Stimulated activated CD8-positive, alpha-beta memory T cell treated with anti-CD3 and anti-CD28 coated beads, Interleukin-4, amount 100 ng/mL, for 24 hours (primary cell): ENCODE measurements at places on chromosomes 3 and 15.

DNA sequence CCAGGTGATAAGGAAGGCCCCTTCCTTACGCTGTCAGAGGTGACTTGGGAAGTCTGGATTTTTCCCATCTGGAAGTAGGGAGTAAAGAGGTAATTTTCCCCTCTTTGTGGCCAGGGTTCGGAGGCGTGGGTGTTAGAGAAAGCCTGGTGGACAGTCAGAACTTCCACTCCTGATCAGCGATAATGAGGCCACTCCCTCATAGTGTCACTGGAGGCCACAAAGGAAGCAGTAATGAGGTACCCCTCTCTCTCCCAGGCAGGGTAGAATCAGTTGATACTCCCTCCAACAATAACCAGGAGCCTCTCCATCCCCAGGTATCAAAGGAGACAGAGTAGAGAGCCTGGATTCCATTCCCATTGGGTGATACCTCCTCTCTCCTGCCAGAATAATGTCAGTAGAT lies 30.0 kb downstream of the AP4E1 start:
- no peak for DNase-seq

GRCh38 chr3:110139821-110140220 lies 802.5 kb upstream of the DPPA4 start:
- DNase-seq, result no peak

DNA sequence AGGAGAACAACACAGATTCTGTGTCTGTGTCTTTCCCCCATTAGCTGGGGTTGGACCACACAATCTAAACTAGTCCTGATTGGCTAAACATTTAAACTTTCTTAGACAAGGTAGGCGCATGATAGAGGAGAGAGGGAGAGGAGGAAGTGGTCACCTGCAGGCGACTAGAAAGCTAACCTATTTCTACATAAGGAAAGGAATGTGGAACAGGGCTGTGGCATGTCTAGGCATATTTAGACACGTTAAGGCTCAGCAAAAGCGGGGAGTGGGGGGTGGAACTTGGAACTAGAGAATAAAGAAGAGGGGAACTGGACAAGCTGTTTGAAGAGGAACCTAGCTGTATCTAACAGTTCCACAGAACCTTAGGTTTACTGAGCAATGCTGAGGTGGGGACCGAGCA lies 12.8 kb downstream of the LRRC28 start:
- DNase-seq, result no peak

- no peak for DNase-seq
Observed at GRCh38 chr3:7793786-7794185, 707.8 kb upstream of the LMCD1 start.

DNA sequence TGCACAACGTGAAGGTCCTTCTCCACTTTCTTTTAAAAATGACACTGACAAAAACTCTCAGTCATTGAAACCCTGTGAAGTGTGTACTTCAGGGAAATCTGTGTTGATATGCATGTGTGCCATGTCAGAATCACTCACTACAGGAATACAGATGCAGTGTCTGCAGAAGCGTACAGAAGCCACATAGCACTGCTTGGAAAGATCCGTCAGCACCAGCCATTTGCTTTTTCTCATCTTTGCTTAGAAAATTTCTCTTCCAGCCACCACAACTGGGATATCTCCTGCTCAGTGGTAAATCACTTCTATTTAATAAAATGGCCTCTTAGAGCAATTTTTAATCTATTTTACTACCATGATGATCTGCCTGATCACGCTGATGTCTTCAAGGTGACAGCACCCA lies 91.3 kb upstream of the ARHGEF26 start:
- DNase-seq, result no peak

DNA sequence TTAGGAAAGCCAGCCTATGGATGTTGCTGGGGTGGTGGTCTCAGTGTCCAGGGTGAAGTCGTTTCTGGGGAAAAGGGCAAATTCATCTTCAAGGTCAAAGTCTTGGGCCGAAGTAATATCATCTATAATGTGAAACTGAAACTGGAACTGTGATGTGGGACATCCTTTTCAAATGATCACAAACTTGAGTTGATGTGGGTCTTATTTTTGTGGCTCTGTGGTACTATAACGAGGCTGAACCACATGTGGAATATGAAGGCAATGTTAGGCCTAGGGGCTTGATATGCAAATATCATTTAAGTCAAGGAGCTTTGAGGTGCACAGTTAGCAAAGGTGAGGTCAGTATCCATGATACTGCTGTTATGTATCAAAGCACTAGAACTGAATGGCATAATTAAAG lies 1.5 kb upstream of the CD200R1L start:
- DNase-seq, result no peak

DNA sequence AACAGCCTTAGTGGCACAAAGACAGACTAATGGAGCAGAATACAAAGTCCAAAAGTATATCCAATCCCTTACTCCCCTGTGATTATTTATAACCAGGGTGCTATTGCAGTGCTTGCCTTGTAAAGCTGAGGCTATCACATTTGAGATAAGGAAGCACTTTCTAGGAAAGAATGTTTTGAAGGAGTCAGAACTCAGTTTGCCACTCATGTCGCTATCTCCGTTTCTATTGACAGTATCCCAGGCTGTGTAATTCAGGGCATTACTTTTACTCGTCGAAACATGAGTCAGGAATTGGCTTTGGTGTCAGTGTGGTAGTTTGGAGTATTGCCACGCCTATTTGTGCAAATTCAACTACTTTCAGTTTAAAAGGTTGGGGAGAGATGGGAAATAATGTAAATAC lies 78.4 kb downstream of the FBXL2 start:
- no peak for DNase-seq

GRCh38 chr3:196124608-196125007 lies 42.7 kb upstream of the TFRC start:
- no peak for DNase-seq

DNA sequence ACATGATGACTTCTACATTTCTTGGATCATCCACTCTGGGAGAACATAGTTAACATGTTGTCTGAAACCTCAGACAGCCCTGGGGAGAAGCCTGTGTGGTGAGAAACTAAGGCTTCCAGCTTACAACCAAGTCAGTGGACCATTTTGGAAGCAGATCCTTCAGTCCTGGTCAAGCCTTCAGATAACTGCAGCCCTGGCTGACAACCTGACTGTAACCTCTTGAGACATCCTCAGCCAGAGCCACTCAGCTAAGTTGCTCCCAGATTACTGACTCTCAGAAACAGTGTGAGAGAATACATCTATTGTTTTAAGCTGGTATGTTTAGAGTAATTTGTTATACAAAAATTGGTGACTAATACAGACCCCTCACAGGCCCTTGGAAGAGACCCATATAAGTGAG lies 50.9 kb upstream of the KPNA4 start:
- DNase-seq, result no peak

DNA sequence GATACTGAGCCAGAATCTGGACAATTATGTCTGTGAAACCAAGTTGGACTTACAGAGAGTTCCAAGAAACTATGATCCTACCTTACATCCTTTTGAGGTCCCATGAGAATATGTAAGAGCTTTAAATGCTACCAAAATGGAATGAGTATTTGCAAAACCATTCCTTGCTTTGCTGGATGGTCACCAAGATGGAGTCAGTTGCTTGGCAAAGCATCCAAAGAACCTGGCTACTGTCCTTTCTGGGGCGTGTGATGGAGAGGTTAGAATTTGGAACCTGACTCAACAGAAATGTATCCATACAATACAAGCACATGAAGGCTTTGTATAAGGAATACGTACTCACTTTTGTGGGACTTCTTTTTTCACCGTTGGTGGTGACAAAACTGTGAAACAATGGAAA lies 36.2 kb downstream of the AP4E1 start:
- no peak for DNase-seq

GRCh38 chr3:171195686-171196085 lies 169.2 kb upstream of the SLC2A2 start:
- DNase-seq, result no peak

- DNase-seq, result no peak
Observed at GRCh38 chr15:79089331-79089889, 1.2 kb downstream of the RASGRF1 start.

- DNase-seq, result no peak
Observed at GRCh38 chr15:33982516-33982915, 14.2 kb downstream of the CHRM5 start.

DNA sequence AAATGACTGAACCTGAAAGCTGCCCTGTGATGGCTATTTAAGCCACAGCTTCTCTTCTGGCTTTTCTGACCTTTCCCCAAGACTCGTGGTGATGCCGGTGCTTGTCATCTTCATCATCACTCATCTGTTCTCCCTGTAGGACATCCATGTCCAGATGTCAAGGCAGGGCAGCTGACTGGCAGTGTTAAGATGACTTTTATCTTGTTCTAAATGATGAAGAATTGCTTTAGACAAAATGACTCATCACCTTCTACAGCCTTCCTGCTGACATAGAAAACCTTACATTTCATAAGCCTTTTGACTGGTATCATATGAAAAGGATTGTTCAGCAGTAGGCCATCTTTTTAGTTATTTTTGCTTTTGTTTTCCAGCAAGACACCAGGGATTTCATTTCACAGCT lies 67.0 kb upstream of the GPR149 start:
- no peak for DNase-seq

DNA sequence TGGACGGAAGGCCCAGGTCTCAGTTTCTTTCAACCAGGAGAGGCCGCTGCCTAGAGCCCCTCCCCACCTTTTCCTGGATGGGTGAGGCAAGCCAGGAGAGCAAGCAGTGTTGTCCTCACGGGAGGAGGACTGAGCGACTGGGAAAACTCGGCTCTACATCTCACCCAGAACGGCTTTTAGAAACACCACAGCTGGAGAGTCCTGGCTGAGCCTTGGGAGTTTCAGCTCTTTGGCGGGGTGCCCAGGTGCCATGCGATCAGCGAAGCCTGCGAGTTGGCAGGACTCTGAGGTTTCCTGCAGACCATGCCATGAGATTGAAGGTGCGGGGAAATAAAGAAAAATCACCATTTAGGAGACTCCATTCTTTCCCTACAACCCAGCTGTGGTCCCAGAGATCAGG lies 26.0 kb downstream of the PPCDC start:
- no peak for DNase-seq

DNA sequence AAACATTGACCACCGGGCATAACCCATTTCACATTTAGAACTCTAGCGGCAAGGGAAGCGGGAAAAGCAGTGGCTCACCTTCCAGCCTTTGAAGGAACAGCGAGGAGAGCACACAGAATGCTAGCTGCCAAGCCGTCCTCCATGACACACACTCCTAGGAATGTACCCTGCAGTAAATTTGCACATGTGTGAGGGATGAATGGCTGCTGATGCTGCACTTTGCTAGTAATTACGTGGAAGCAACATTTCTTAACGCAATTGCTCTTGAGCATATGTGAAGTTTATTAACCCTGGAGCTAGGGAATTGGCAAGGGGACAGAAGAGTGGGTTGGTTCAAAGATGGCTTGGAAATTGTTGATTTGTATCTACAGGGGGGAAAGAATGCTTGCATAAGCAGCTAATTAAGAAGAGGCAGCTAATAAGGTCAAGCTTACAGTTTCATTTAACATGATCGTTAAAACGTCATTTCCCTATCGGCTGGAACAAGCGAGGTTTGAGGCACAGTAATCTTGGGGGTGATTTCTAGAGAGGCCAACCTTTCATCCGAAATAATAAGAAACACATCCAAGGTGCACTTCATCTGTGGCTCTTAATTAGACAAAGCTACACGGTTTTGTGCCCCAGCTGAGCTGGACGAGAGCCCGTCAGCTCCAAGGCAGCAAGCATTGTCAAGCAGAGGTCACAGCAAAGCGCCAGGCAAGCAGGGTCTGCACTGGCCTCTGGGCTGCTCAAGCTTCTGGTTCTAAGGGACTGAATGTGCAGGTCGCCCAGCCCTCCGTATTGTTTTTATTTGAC lies 123.4 kb downstream of the CHSY1 start:
- no peak for DNase-seq

GRCh38 chr3:25747033-25747432 lies 36.2 kb downstream of the NGLY1 start:
- no peak for DNase-seq

- no peak for DNase-seq
Observed at GRCh38 chr3:124201226-124201625, 209.3 kb upstream of the ROPN1 start.

- no peak for DNase-seq
Observed at GRCh38 chr15:35211240-35211902, 126.3 kb upstream of the NANOGP8 start.

DNA sequence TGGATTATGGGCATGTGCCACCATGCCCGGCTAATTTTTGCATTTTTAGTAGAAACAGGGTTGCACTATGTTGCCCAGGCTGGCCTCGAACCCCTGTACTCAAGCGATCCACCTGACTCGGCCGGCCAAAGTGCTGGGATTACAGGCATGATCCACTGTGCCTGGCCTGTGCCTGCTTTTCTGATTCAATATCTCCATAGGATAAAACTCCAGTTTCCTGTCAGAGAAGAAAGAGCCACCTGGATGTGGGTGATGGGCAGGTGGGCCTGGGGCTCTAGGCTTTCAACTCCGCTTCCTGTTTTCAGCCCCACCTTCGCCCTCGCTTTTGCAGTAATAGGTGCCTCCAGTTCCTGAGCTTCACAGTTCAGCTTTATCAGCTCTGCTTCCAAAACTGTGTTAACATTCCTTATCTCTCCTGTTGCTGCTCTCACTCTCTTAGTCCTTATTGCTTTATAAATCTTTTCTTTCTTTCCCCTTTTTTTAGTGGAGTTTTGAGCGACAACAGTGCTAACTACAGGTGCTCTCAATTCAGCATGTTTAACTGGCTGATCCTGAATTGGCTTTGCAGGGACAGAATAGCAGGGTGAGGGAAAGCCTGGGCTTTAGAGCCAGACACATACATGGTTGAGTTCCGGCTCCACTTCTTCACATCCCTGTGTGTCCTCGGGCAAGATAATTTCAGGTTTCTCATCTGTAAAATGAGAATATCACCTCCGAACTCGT lies 21.1 kb upstream of the PDE8A start:
- no peak for DNase-seq

DNA sequence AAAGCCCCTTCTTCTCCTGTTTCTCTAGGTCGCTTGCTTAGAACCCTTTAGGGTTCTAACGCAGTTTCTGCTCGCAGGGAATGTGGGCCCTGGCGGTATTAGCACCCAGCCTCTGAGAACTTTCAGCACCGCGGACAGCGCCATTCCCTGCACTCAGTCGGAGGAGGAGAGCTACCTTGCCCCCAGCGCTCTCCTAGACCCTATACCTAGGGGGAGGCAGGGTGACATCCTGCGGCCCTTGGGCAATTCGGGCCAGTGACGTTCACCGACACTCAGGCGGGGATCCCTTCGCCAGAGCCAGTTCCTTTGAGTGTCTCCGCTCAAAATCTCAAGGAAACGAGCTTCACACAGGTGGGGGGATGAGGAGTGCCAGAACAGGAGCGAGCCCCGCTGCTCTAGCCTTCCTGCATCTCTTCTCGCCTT lies 1.3 kb downstream of the SLC7A14 start:
- DNase-seq, result peak; percentile 29

DNA sequence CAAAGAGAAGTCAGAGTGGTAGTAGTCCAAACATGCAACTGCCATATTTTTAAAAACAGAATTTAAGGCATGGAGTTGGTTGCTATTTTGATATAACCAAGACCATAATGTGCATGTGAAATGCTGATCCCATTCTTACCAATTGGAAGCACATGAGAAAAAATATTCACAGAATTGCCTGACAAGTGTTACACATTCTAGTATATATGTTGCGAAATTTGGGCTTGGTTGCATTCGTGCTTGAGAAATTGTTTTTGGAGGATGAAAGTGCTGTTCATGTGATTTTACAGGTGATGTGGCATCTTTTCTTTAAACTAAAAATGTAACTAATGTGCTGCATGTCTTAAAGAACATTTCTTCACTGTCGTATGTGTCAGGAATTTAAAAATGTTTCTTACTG lies 199.7 kb downstream of the CHL1 start:
- DNase-seq, result no peak
